GM19239 (cell line): ENCODE measurements at places on chromosomes 3 and 15.

DNA sequence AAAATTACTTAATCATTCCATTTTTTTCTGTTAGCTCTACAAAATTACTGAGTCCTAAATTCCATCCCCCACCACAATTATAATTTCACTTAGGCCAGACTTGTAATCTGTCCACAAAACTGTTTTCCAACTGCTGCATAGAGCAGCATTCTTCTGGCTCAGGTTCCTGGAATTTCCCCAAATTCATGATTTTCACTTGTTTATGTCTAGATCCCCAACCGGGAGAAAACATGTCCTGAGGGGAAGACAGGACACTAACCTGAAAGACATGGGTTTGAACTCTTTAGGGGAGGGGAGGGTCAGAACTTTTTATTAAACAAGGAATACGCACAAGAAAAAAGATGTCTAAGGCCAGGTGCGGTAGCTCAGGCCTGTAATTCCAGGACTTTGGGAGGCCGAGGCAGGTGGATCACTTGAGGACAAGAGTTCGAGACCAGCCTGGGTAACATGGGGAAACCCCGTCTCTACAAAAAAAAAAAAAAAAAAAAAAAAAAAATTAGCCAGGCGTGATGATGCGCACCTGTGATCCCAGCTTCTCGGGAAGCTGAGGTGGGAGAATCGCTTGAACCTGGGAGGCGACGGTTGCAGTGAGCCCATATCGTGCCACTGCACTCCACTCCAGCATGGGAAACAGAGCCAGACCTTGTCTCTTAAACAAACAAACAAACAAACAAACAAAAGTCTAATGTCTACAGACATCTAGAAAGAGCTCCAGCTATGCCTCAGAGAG lies 1.5 kb downstream of the ETFA start:
- DNase-seq, result no peak

DNA sequence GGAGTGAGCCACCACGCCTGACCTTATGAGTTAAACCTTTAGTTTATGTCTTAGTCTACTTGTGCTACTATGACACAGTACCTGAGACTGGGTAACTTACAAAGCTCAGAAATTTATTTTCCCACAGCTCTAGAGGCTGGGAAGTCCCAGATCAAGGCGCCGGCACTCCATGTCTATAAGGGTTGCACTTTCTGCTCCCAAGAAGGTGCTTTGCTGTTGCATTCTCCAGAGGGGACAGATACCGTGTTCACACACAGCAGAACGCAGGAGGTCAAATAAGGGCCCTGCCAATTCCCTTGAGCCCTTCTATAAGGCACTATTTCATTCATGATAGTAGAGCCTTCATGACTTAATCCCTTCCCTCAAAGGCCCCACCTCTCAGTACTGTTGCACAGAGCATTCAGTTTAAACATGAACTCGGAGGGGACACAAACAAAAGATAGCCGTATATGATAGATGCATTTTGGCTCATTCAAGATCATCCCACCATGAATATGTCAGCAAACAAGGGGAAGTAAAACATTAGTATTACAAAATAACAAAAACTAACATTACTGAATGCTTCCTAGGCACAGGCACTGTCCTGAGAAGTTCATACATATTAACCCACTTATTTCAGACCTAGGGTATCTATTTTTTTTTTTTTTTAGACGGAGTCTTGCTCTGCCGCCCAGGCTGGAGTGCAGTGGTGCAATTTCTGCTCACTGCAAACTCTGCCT lies 26.5 kb downstream of the PLA1A start:
- no peak for DNase-seq

DNA sequence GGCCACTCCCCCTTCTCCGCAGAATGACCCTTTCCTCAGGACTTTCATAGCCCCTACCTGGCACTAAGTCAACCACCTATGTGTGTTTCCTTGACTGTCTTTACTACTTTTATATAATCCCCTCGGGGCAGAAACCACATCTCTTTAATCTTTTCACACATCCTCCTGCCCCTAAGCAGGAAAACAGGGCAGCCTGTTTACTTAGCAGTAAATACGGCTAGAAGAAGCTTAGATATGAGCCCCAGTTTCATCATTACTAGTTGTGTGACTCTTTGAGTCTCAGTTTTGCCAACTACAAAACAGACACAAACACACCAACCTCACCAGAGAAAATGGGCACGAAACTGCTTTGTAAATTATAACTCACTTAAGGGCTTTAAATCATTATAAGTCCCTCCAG lies 98.3 kb downstream of the CYP19A1 start:
- no peak for DNase-seq

DNA sequence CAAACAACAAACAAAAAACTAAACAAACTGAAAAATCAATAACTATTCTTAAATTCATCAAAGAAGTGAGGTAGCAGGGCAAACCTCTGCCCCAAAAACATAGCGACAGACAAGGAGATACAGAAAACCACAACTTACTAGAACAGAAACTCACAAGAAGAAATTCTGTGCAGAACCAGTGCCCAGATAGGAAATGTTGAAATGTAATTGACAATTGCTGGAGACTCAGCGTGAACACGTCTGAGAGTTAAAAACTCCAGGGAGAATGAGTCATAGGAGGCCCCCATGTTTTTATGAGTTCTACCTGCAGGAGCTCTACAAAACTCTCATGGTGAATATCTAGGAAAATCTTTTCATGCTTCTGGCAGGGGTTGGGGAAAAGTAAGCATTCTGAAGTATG lies 95.5 kb upstream of the SETMAR start:
- DNase-seq, result no peak

DNA sequence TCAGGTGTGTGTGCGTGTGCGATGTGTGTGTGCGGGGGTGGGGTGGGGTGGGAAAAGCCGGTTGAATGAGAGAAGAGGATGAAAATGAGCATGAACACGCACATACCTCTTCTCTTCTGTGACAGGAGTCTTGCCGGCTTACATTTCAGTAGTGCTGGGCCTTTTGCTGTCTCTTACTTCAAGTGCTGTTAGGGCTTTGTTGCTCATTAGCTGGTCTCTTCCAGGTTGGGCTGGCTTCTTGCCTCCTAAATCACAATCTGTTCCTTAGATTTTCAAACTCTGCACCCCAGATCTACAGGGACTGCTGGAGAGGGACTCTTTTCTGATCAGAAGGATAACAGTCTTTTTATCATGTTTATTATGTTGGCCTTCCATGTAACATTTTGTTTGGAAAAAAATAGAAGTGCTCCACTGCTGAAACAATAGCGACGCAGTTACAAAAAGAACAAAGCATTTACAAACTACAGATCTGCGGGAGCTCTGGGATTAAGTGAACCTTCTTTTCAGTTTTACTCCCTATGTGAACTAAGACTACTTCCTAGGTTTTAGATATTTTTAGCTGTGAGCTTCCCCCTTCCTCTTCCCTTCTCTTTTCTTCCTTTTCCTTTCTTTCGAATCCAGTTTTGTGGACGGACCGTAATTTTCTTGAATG lies 48.5 kb downstream of the USP13 start:
- DNase-seq, result no peak

- DNase-seq, result no peak
These were observed 410.3 kb upstream of the ZNF385D start for GRCh38 chr3:22161315-22161714.

DNA sequence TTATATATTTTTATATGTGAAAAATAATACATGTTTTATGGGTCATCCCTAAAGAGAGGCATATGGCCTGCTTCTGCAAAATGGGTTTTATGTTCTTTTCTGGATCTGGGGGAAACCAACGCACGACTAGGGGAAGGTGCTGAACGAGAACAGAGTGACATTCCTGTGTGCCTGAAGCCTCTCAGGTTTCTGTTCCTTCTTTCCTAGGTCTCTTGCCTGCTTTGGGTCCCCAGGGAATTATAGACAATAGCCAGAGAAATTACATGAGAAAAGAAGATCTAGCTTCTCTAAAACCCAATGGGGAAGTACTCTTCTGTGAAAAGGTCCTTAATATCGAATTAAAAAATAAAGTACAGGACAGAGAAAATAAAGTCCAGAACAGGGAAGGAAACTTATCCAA lies 66.5 kb downstream of the IGSF11 start:
- DNase-seq, result no peak

- DNase-seq, result no peak
These were observed 62.4 kb upstream of the MBNL1 start for GRCh38 chr3:152206243-152206760.

- DNase-seq, result no peak
These were observed 128.2 kb upstream of the HES1 start for GRCh38 chr3:194007592-194008337.

DNA sequence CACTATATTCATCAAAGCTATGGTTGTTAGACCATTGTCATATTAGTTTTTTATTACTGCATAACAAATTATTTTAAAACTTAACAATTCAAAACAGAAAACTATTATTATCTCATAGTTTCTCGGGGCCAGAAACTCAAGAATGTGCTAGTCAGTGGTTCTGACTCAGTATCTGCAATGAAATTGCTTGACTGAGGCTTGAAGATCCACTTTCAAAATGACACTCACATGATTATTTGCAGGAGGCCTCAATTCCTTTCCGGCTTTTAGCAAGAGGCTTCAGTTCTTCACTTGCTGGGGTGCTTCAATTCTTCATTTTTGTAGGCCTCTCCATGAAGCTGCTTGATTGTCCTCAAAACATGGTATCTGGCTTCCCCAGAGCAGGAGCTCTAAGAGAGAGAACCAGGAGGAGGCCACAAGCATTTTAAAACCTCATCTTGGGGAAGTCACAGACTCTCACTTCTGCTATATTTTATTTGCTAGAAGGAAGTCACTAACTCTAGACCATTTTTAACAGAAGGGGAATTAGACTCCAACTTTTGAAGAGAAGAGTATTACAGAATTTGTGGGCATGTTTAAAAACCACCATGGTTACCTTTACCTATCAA lies 383.7 kb downstream of the MFSD1 start:
- peak; percentile 7 for DNase-seq

GRCh38 chr3:171088964-171089754 lies 62.6 kb upstream of the SLC2A2 start:
- no peak for DNase-seq

- no peak for DNase-seq
These were observed 248.4 kb downstream of the CDIN1 start for GRCh38 chr15:36827824-36828223.

DNA sequence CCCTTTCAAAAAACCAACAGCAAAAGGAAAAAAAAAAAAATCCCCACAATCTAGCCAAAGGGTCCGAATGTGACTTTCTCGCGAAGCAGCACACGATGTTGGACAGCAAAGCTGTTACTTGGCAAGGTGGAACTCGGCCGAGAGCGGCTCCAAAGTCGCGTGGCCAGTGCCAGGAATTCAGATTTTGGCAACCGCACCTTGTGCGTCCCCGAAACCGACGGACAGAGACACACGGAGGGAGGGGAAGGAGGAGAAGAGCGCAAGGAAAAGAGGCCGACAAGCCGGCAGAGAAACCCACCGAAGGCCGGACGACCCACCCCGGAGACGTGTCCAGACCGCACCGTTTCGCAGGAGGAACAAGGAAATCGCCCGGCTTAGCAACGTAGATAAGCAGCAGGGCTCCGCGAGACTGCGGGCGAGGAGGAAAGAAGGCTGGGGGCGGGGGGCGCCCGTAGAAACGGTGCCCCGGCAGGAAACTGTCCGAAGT lies 517.3 kb downstream of the MECOM start:
- no peak for DNase-seq

GRCh38 chr3:187713504-187713903 lies 11.1 kb upstream of the RTP2 start:
- DNase-seq, result no peak

DNA sequence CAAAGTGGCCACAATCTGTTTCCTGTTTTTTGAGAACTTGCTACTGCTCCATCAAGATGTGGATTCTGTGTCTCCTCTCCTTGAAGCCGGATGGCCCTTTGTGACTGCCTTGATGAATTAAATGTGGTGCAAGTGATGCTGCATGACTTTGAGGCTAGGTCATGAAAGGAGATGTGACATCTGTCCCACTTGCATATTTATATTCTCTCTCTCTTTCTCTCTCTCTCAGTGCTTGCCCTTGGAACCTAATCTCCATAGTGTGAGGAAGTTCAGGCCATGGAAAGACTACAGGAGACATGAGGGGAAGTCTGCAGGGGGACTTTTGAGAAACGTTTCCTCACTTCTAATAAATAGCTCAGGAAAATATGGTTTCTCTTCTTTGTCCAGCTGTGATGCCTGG lies 50.0 kb upstream of the ADPGK start:
- no peak for DNase-seq

- DNase-seq, result no peak
These were observed 401.8 kb downstream of the SHQ1 start for GRCh38 chr3:72446218-72447058.

- peak; percentile 29 for DNase-seq
These were observed 380.2 kb downstream of the ULK4 start for GRCh38 chr3:41581700-41582099.

DNA sequence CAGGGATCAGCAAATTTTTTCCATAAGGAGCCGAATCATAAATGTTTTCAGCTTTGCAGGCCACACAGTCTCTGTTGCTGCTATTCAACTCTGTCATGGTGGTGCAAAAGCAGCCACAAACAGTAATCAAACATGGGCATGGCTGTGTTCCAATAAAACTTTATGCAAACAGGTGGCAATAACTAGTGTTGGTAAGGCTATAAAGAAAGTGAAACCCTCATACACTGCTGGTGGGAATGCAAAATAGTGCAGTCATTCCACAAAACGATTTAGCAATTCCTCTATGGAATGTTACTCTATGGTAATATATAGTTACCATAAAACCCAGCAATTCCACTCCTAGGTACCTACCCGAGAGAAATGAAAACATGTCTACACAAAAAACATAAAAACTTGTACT lies 14.0 kb upstream of the MRPS25 start:
- DNase-seq, result no peak

DNA sequence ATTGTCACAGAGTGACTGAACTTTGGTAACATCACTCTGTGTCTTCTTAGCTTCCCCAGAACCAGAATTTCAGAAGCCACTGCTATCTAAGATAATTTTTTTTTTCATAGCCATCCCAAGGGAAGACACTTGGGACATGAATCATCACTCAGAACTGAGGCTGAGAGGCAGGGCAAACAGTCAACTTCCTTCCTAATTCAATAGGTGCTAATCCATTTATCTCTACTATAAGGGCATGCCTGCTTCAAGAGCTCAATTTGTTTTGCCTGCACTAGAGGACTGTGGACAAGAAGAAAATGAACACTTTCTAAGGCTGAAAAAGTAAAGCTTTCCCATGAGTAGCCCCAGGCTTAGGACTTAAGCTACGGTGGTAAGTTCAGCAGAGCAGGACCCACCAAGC lies 56.7 kb upstream of the MYRIP start:
- no peak for DNase-seq

- DNase-seq, result no peak
These were observed 48.2 kb upstream of the VGLL4 start for GRCh38 chr3:11691767-11692531.

DNA sequence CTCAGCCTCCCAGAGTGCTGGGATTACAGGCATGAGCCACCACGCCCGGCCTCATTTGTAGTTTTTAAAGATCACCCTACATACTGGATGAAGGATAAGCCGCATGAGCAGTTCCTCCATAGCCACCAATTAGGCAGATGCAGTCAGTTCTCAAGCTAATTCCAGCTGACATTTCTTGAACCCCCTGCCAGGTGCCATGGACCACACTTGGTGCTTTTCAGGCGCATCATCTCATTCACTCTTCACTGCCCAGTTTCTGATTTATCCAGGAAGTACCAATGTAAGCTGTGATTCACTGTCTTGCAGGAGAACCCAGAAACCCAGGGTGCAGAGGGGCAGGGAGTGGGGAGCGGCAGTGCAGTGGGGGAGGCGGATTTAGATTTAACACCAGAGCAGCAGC lies 56.5 kb upstream of the RASA2 start:
- DNase-seq, result no peak
